Glutamatergic neuron (in vitro differentiated cells): ENCODE measurements at places on chromosomes 16 and 17. TPM values are rescaled to one million over a fixed set of nuclear protein-coding genes. Genes with fewer than 3 reads are reported as not detected.

DNA sequence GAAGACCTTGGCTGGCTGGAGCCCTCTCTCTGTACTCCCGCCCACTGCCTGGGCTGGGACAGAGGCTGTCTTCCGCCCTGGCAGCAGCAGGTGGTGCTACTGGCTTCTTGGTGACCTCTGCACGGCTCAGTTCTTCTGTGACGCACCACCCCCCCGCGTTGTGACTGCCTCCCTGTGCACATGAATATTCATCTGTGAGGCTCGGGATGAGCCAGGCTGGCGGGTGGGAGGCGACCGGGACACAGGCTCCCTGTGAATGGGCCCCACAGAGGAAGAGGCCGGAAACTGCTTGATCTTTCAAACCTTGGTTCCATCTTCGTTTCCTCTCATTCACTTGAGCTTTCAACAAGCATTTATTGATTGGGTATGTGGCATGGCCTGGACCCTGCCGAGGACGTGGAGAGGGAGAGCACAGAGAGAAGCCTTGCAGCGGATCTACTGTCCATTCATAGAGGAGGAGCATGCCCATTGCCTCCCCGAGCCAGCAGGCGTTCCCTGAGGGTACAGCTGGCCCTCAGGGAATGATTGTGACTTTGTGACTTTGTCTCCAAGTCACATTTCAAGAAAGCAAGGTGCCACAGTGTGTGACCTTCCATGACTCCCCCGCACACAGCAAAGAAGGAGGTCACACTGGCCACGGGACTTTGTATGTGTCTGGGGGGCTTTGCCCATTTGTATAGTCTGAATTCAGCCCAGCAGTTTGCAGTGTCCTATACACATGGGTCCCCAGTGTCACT lies 45.0 kb downstream of the B9D1 start:
- peak; percentile 75 for DNase-seq

DNA sequence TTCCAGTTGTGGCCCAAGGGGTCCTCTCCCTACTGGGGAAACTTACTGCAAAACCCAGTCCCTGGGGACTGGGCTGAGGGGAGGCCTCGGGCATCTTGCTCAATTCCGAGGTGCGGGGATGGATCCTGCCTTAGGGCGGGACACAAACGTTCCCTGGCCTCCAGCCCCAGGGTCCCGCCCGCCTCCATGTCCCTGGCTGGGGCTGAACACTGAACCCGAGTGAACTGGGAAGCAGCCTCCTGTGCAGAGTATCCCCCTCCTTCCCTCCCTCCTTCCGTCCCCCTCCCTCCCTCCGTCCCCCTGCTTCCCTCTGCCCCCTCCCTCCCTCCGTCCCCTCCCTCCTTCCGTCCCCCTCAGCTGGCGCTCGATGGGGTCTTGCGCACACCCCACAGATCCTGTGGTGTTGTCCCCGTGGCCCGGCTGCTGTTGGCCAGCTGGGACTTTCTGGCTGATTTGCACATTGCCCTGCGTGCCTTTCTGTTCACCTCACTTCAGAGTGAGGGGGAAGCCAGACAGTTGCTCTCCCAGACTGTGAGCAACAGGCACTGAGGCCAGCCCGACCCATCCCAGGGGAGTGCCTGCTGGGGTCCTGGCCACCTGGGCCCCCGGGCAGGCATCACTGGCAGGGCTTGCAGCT lies 5.5 kb downstream of the TRAF7 start:
- DNase-seq: peak; percentile 46

The C17orf67 gene
- not detected for total RNA-seq

DNA sequence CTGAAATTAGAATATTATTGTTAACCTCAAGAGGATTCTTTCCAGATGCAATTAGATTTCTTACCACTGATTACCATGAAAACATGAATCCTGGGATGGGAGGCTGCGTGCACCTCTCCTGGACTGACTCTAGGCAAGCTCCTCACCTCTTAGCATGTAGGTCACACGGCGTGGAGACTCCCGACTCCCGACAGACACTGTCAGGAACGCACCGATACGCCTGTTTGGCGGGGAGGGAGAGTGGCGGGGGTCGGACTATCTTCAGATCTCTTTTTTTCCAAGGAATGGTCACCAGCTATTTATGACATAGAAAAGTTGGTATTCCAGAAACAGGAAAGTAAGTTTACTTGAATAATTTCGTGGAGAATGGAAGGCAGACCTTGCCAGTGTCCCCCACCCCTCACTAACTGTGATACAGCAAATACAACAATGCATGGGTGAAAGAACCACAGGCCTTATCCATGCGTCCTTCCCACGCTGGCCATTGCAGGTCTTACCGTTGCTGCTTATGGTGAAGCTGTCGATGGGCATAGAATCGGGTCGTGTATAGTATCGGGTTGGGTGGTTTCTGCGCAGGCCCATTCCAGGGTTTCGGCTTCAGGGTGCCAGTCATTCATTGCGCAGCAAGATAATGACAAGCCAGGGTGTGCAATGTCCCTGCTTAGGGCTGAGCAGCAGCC lies 62.6 kb upstream of the ENDOV start:
- DNase-seq: no peak

DNA sequence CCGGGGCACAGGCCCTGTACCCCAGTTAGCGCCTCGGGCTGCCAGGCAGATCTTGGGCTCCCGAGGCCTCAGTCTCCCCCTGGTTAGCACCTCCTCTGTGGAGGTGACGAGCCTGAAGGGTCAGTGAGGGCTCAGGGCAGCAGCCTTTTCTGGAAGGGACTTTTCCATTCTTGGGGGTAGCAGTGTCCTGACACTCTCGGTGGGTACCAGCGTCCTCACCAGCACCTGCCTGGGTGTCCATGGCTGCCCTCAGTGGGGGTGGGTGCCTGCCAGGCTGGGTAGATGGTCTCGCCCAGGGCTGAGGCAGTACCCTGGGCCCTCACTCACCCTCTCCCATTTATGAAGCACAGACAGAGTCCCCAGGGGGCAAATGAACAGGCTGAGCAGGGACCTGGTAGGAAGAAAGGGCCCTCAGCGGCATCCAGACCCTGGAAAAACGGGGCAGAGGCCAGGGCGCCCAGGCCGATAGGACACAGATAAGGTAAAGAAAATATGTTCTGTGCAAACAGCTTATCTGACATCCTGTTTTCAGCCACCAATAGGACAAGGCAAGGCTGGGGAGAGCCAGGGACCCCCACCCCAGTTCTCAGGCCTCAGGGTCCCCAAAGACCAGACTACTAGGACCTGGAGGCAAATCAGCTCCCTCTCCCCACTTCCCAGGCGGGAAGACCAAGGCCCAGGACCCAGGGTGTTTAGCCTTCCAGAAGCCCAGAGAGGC lies 50.9 kb downstream of the ZFPM1 start:
- DNase-seq: no peak

The KIF2B gene
- not detected for total RNA-seq

The KIF19 gene
- total RNA-seq: 80.8 TPM

The CLDN7 gene
- total RNA-seq: 0.44 TPM
